Pons (tissue), 1 donor: ENCODE measurements at places on chromosomes 7 and 10.

- no peak for DNase-seq
Measured at GRCh38 chr7:146414373-146414772, 297.8 kb downstream of the CNTNAP2 start.

DNA sequence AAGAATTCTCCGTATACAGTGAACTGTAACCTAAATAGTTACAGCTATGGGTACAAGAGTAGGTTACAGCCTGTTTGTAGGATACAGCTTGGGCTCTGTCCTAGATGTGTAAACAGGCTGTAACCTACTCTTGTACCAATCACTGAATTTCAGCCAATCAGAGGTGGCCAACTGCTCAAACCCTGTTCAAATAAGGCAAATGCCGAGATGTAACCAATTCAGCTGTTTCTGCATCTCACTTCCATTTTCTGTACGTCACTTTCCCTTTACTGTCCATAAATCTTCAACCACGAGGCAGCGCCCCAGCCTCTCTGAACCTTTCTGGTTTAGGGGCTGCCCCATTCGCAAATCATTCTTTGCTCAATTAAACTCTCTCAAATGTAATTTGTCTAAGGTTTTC is 8.3 kb upstream of the MMP21 start:
- no peak for DNase-seq

DNA sequence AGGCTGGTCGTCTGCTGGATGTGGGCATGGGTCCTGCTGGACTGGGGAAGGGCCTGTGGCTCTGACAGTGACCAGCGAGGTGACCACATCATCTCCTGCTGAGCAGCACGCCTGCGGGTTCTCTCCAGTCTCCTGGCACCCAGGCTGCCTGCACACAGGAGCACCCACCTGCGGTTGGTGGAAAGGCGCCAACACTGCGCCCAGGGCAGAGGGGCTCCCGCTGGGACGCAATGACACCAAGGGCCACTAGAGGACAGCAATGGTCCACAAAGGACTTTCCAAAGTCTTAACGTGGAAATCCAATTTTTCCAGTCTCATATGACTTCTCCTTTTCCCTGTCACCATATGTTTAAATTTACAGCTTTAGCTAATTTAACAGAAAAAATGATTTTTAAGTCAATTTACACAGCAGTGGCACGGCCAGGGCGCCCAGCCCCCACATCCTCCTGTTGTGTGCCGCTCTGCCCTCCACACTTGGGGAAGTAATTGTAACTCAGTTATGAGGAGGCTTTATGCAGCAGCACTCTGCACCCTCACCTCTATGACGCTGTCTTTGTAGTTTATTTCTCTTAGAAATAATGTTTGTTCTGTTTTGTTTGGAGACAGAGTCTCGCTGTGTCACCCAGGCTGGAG is 38.1 kb downstream of the CFAP46 start:
- peak; percentile 10 for DNase-seq

- no peak for DNase-seq
Measured at GRCh38 chr7:979886-980571, 3.0 kb upstream of the CYP2W1 start.

GRCh38 chr10:73083221-73083620 is 13.4 kb downstream of the P4HA1 start:
- no peak for DNase-seq

- DNase-seq: no peak
Measured at GRCh38 chr10:43963379-43963778, 314.7 kb upstream of the ZNF32 start.

DNA sequence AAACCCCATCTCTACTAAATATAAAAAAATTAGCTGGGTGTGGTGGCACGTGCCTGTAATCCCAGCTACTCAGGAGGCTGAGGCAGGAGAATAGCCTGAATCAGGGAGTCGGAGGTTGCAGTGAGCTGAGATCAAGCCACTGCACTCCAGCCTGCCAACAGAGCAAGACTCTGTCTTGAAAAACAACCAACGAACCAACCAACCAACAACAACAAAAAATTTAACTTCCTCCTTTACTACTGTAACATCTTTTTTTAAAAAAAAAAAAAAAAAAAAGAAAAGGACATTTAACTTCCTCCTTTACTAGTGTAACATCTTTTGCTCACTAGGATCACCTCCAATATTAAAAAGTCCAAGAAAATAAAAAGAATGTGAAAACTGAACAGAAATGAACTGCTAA is 92.3 kb upstream of the TMEM168 start:
- DNase-seq: no peak

DNA sequence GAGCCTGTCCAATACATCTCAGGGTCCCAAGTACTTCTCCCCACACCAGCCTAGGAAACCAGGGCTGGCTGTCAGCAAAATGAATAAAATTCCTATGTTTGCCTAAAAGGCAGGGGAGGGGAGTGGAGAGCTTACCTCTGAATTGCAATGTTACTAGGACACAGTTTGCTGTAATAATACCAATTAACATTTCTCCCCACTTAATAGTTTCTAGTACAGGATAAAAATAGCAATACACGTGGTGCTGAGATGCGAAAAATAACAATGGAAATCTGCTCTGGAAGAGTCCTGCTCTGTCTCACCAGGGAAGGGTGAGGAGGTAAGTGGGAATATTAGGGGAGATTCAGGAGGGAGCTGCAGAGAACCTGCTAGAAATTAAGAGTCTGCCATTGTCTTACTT is 112.3 kb downstream of the PLXNA4 start:
- DNase-seq: no peak

DNA sequence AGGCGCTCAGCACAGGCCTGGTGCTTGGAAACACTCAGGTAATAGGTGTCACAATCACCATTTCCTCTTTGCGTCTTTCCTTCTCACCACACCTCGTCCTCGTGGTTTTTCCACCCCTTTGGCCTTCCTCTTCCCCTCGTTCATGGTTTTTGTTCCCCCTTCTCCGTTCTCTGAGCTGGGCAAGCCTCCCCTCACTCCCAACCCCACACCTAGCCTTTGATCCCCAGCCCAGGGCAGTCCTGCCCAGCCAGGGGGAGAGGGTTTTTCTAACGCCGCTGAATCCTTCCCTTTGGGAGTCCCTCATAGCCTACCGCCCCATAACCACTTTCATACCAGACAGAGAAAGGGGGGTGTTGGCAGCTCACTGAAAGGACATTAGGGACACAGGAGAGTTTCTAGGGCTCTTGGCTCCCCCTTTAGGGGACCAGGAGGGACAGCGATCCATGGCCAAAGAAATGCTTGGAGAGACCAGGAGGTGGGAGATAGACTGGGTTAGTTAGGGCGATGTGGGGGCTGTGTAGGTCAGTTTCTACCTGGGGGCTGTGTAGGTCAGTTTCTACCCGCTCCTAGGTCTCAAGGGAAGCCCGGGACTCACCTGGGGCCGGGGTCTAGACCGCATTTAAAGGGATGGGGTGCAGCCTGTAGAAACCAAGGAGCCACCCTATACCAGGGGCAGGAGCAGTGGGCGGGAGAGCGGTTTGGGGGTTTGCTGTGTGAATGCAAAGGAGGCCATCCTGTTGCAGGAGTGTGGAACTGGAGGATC is 1.4 kb downstream of the EPHB4 start:
- no peak for DNase-seq

DNA sequence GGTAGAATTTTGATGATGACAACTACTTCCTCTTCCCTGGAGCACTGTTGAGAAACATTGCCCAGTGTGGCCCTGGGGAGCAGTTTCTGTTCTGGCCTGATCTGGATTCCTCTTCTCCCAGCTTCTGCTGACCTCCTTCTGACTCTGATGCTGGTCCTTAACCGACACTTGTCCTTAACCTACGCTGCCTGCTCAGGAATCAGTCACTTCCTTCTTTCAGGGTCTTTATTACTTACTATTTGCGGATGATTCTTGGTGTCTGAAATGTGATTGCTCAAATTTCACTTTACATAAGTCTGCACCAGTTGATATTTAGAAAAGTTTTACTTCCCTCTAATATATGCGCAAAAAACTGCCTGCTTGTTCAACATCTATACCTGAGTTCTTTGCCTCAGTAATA is 164.1 kb downstream of the PTEN start:
- peak; percentile 49 for DNase-seq

- no peak for DNase-seq
Measured at GRCh38 chr7:21020667-21021066, 234.0 kb upstream of the SP8 start.

- DNase-seq: no peak
Measured at GRCh38 chr7:93092757-93093370, 24.9 kb downstream of the SAMD9 start.

DNA sequence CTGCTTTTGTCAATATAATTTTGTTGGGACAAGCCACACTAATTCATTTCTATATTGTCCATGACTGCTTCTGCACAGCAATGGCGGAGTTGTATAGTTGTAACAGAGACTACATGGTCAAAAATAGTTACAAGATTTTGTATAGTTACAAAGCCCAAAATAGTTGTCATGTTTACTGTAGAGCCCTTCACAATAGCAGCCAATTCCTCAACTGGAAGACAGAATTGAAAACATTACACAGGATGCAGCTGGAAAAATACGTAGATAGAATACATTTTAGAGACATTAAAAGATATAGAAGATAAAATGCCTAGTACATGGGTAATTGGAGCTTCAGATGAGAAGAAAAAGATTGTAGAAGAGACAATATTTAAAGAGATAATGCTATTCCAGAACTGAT is 156.4 kb upstream of the FEZF1 start:
- DNase-seq: no peak

- DNase-seq: no peak
Measured at GRCh38 chr10:28463141-28463540, 69.8 kb upstream of the WAC start.

- DNase-seq: peak; percentile 74
Measured at GRCh38 chr7:142385491-142386340, 127.9 kb upstream of the PRSS58 start.
